ENCODE measurements at places on chromosomes 16 and 17.

DNA sequence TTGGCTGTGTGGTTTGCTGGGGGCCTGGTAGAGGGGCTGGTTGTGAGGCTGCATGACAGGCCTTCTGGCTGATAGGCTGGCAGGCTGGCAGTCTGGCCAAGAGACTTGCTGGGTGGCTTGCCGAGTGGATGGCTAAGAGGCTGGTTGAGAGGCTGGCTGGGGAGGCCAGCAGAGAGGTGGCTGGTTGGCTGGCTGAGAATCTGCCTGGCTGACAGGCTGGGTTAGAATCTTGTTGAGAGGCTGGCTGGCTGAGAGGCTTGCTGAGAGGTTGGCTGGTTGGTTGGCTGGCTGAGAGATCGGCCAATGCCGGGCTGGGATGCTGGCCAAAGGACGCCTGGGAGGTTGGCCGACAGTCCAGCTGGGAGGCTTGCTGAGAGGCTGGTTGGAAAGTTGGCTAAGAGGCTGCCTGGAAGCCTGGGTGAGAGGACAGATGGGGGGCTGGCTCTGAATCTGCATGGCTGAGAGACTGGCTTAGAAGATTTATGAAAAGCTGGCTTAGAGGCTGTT is 35.9 kb upstream of the ACSM2B start:
- no peak for DNase-seq

GRCh38 chr17:16491703-16492612 is at the start of gene LRRC75A:
TSS of gene LRRC75A (minus strand) at chr17:16492193. CDS start at chr17:16491990, 203 bp downstream.
- no peak for DNase-seq

- no peak for DNase-seq
These were observed 120.2 kb downstream of the RAP1GAP2 start for GRCh38 chr17:2916461-2916860.

DNA sequence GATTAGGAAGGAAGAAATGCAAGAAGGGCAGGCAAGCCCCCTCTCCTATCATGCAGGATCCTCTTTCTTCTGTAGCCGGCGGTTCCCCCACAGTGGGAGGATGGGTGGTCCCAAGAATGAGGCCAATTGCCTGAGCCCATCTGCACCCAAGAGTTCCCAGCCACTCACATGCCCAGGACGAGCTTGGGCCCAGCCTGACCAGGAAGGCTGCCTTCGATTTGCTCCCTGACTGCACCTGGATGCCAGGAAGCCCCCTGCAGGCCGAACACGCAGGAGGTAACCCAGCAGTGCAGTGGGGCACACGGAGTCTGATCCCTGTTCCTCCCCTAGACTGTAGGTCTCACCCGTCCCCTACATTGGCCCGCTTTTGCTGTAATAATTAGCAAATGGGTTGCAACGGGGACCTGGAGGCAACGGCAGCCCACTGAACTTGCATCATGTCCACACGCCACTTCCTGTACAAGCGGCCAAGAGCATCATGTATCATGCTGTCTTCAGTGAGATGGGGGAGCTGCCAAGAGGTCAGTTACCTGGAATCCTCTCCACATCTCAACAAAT is 67.5 kb downstream of the AMFR start:
- DNase-seq, result no peak
